Breast epithelium (tissue), 4 donors: ENCODE measurements at places on chromosomes 2 and 18. TPM values are rescaled to one million over a fixed set of nuclear protein-coding genes. Genes with fewer than 3 reads are reported as not detected.

DNA sequence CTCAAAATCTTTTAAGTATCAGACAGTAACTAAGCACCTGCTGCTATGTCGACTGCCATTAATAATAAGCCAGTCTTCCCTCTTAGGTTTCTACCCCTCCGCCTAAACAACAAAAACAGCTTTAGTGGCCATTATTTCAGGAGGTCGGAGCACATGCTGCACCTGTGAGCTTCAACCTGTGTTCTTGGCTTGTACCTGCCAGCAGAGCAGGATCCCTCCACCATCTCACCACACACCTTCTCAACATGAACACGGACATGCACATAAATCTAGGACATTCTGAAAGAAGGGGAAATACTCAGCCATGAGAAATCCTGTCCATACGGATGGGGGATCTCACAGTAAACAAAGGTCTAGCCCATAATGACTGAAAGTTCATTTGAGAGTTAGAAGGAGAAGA is 3.7 kb downstream of the CYB5A start:
- H3K4me1 ChIP-seq = peaks cover 3% of the 10 kb centered on the region
- H3K4me3 ChIP-seq = peak overlapping the region; percentile 13
- H3K27ac ChIP-seq = peak overlapping the region; percentile 83
- H3K36me3 ChIP-seq = no peaks in the 10 kb centered on the region

DNA sequence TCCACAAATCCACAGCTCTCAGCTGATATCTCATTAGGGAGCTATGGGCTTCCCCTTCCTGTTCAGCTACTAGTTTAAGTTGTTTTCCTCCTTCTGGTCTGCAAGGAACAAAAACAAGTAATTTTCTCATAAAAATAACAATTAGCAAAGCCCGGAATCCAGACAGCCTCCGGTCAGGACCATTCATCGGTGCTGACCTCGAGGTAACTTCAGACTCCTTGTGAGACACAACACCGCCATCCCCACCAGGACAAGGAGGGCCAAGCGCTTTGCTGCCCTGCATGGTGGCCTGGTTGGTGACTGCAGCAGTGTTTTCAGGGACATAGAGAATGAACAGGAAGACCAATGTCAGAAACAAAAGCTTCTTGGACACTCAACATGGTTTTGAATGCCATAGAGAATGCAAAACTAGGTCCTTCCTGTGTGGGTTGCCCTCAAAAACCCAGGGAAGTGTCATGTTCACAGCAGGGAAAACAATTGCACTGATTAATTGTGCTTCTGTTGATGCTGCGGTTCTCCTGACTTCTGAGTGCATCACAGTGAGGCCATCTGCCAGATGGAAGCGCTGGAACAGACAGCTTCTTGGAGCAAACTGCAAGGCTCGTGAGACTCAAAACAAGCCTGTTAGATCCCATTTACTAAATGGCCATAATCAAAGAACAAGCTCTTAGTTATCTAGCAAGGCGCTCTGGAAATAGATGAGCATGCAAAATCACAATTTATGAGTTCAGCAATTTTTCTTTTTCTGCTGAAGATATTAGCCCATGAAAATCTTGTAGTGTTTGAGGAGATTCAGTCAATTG is 77.1 kb downstream of the HS1BP3 start:
- H3K4me1 ChIP-seq = peaks cover 26% of the 10 kb centered on the region
- DNase-seq = no peak
- peak overlapping the region; percentile 84 for H3K27ac ChIP-seq
- H3K4me3 ChIP-seq = no peak overlapping the region
- H3K36me3 ChIP-seq = no peaks in the 10 kb centered on the region
- no peaks in the 10 kb centered on the region for H3K27me3 ChIP-seq

DNA sequence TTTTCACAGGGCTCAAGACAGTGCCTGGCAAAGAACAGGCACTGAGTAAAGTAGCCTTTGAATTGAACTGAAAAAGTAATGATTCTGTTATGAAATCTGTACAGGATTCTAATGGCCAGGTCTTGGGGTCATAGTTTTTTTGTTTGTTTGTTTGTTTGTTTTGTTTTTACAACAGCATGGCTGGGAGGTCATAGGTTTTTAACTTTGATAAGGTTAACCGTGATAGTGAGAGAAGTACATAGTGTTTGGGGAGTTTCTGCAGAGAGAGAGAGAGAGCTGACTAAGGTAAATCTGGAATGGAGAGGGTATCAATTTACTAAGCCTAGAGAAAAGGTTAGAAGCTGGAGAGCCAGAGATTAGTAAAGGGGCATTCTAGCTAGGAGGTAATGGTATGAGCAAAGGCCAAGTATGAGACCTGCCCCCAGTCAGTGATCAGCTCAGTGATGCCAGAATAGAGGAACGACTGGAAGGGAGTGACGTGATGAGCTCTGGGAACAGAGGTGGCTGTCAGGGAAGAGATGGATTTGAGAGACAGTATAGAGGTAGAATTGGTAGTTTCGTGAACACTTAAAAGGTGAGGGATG is 25.9 kb downstream of the XRCC5 start:
- no peaks in the 10 kb centered on the region for H3K27me3 ChIP-seq
- H3K4me1 ChIP-seq = no peaks in the 10 kb centered on the region
- H3K27ac ChIP-seq = no peak overlapping the region
- H3K4me3 ChIP-seq = no peak overlapping the region

DNA sequence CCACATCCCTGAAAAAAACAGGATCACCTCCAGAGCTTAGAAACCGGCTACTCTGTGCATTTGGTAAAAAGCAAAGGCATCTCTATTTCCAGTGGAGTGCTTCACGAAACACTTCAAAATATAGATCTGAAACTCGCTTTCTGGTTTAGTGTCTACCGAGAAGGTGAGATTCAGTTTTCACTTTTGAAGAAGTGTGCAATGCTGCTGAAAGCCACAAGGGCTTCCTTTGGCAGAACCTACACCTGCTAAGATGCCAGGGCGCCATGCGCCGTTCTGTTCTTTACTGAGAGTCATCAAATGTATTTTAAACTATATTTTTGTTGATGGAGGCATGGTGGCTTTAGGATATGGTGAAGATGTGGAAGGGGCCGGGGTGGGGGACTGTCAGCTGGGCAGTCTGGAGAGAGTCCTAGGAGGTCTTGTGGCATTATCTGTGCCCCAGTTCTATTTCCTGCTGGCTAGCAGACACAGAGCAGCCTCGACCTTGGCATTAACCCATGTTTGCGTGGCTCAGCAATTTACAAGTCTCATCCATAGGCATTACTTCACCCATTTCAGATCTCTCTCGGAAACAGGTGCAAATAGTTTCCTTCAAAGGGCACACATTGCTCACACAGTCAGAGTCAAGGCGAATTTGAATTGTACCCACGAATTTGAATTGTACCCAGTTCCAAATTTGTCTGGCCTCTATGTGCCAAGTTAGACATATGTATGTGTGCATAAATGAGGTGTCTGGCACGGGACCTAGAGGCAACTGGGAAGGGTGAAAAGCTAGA is 46.7 kb upstream of the KCNF1 start:
- no peaks in the 10 kb centered on the region for H3K36me3 ChIP-seq
- H3K27ac ChIP-seq = no peak overlapping the region
- H3K27me3 ChIP-seq = peaks cover 18% of the 10 kb centered on the region
- H3K4me1 ChIP-seq = no peaks in the 10 kb centered on the region

Gene COL6A3
- 907 TPM for total RNA-seq

- H3K4me3 ChIP-seq = peak overlapping the region; percentile 83
- peaks cover 8% of the 10 kb centered on the region for H3K4me1 ChIP-seq
- peak overlapping the region; percentile 91 for H3K27ac ChIP-seq
- no peaks in the 10 kb centered on the region for H3K36me3 ChIP-seq
- no peak for DNase-seq
These were observed 786 bp downstream of the TET3 start for GRCh38 chr2:73985308-73986084.

Gene AKAIN1
- not detected for total RNA-seq

Gene POTEC
- not detected for total RNA-seq

Gene LOXHD1
- 1.6 TPM for total RNA-seq

DNA sequence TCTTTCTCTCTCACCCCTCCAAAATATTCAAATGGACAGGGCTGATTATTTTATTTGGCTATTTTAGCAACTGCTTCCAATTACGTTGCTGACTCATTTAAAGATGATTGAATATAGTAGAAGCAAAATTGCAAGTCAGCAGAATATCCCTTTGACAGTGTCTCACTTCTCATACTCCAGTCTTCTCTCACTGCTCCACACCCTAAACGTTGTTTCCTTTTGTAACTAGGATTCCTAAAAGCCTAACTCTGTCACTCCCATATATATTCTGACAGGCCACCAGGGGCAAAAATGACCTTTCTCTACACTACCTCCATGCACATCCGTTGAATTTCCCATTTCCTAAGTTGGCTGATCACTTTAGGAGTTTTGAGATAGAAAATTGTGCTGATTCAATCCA is 351.1 kb downstream of the RND3 start:
- H3K4me1 ChIP-seq = no peaks in the 10 kb centered on the region
- DNase-seq = no peak
- no peaks in the 10 kb centered on the region for H3K27me3 ChIP-seq
- H3K4me3 ChIP-seq = no peak overlapping the region
- no peak overlapping the region for H3K27ac ChIP-seq

GRCh38 chr2:207873794-207874193 is 104.1 kb upstream of the FZD5 start:
- no peak for DNase-seq
- H3K4me3 ChIP-seq = no peak overlapping the region
- H3K27ac ChIP-seq = no peak overlapping the region
- no peaks in the 10 kb centered on the region for H3K4me1 ChIP-seq
- no peaks in the 10 kb centered on the region for H3K36me3 ChIP-seq
- no peaks in the 10 kb centered on the region for H3K27me3 ChIP-seq

DNA sequence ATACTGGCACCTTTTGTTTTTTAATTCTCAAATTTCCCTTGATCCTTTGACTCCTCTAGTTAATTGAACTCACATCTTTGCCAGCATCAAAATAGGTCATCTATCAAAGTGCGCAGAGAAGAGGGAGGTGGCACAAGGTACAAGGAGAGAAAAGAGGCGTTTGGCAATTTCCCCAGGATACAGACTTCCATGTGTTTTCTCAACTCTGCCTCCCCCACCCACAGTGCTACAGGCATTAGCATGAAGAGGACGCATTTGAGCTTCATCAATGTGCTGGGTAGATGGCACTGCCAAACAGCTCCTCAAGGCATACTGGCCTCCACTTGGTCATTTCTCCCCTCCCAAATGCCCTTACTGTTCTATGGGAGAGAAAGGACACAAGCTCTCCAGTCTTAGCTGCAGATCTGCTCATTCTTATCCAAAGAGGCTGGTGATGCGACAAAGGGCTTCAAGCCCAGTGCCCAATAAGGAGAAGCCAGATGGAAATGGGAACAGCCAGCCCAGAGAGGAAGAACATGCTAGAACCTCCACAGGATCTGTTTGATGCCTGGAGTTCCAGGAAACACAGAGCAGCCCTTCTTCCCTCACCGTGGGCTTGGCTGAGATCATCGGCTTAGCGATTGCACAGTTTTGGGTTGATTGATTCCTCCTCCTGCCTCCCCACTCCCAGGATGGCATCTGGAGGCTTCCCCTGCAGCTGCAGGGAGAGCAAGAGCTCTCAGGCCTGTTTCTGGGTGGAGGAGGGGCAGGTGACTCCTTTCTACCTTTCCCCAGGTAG is 144.7 kb upstream of the SMAD2 start:
- H3K27me3 ChIP-seq = no peaks in the 10 kb centered on the region
- peaks cover 14% of the 10 kb centered on the region for H3K4me1 ChIP-seq
- H3K27ac ChIP-seq = peak overlapping the region; percentile 43
- H3K36me3 ChIP-seq = no peaks in the 10 kb centered on the region
- no peak for DNase-seq

Gene CIB4
- not detected for total RNA-seq

Gene EMILIN2
- 23.9 TPM for total RNA-seq

Gene SERPINB3
- total RNA-seq = not detected

DNA sequence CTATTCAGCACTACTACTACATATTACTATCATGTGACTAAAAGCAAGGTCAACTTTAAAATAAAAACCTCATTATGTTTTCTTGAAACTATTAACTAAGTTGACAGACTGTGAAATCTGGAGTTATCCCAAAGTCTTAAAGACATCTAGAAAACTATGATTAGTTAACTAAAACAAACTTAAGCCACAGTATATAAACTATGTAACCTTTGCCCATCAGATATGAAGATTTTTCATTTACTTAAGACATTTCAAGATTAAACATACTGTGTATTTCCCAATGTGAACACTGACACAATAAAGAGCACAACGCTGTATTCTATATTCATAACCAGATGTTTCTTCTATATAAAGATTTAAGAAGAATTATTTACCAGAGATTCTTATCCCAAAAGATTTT is 33.5 kb upstream of the CACNB4 start:
- no peak overlapping the region for H3K4me3 ChIP-seq
- DNase-seq = no peak
- H3K27me3 ChIP-seq = no peaks in the 10 kb centered on the region

DNA sequence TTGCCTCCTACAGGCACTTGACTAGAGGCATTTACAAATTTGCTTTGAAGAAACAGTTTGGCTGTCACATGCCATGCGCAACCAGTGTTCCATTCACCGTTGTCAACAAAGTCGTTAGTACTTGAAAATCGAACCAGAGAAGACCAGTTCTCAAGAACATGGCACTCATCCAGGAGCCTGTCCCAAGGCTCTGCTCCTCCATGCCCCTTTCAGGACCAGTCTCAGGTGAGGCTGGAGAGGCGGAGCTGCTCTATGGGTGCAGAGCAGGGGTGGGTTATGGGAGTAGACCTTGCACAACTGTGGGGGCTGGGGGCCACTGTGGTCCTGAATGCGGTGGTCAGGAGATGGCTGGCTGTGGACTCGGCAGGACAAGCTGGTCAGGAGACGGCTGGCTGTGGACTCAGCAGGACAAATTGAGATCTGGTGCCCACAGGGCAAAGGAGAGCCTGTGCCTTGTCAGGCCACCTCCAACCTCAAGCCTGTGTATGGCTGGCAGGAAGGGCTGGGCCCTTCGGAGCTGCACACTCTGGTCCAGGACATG is 12.3 kb upstream of the ATP9B start:
- no peaks in the 10 kb centered on the region for H3K27me3 ChIP-seq
- H3K27ac ChIP-seq = no peak overlapping the region
- no peak for DNase-seq
- H3K4me1 ChIP-seq = no peaks in the 10 kb centered on the region
- no peaks in the 10 kb centered on the region for H3K36me3 ChIP-seq

Gene STPG4
- total RNA-seq = not detected

DNA sequence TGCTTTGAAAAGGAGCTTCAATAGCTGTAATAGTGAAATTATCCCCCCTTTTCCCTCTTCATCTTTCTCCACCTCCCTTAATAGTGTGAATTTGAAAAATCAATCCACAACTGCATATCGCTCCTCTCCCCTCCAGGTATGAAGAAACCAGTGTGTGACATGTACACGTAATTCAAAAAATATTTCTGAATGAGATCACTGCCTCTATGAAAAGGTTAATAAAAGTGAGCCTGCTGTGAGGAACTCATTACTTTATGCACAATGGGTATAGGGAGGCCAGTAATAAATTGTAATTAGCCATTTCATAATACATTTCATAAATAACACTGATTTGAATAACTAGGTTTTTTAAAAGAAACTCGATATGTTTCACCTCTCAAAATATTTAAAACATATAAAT is 209.0 kb upstream of the KYNU start:
- H3K4me1 ChIP-seq = no peaks in the 10 kb centered on the region
- H3K27me3 ChIP-seq = no peaks in the 10 kb centered on the region
- no peaks in the 10 kb centered on the region for H3K36me3 ChIP-seq
- H3K27ac ChIP-seq = no peak overlapping the region
- no peak for DNase-seq

Gene KRTCAP3
- 3.8 TPM for total RNA-seq

Gene REG3A
- total RNA-seq = not detected

- H3K4me3 ChIP-seq = no peak overlapping the region
- H3K27me3 ChIP-seq = no peaks in the 10 kb centered on the region
- no peaks in the 10 kb centered on the region for H3K4me1 ChIP-seq
These were observed 64.8 kb upstream of the RBM44 start for GRCh38 chr2:237733677-237734300.

- no peak overlapping the region for H3K4me3 ChIP-seq
- H3K27ac ChIP-seq = no peak overlapping the region
- no peaks in the 10 kb centered on the region for H3K36me3 ChIP-seq
- H3K27me3 ChIP-seq = no peaks in the 10 kb centered on the region
- no peaks in the 10 kb centered on the region for H3K4me1 ChIP-seq
These were observed 598.2 kb upstream of the SYT4 start for GRCh38 chr18:43875511-43875910.
